ENCODE measurements at places on chromosomes 6 and 20.

GRCh38 chr6:34120953-34121675, 24.8 kb downstream of the GRM4 start:
- no peak for DNase-seq

- DNase-seq = no peak
These were observed 6.5 kb downstream of the ELOVL5 start for GRCh38 chr6:53342217-53342616.

DNA sequence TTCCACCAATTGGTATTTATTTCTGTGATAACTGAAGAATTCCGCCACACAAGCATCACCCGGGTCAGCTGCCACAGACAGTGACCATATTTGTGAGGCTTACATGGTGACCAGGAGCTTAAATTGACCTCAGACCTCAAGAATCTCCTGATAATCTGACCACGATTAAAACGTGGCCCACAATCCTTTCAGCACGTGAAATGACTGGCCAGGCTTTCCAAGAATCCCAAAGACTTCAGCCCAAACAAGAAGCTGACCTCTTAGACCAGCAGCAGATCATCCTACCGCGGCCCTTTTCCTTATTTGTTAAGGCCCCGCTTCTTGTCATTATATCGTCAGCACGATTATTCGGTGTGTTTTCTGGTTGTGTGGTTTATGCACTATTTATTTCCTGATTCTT, 45.6 kb upstream of the CD93 start:
- no peak for DNase-seq

GRCh38 chr20:56587307-56588041, 41.6 kb upstream of the TFAP2C start:
- no peak for DNase-seq

DNA sequence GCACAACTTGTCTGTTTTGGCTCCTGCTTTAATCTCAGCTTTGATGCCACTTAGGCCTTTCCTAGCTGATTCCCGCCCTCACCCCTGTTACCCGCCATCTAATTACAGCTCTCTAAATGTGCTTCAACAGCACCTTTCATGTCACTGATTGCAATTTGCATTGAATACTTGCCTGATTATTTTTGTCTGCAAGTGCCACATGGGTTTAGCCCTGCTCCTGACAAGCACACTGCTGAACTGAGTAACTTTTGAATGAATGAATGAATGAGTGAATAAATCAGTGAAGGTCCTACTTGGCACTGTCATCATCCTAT, 591 bp upstream of the DCBLD1 start:
- DNase-seq = no peak

- no peak for DNase-seq
These were observed 134.0 kb upstream of the SNX9 start for GRCh38 chr6:157688960-157689599.

DNA sequence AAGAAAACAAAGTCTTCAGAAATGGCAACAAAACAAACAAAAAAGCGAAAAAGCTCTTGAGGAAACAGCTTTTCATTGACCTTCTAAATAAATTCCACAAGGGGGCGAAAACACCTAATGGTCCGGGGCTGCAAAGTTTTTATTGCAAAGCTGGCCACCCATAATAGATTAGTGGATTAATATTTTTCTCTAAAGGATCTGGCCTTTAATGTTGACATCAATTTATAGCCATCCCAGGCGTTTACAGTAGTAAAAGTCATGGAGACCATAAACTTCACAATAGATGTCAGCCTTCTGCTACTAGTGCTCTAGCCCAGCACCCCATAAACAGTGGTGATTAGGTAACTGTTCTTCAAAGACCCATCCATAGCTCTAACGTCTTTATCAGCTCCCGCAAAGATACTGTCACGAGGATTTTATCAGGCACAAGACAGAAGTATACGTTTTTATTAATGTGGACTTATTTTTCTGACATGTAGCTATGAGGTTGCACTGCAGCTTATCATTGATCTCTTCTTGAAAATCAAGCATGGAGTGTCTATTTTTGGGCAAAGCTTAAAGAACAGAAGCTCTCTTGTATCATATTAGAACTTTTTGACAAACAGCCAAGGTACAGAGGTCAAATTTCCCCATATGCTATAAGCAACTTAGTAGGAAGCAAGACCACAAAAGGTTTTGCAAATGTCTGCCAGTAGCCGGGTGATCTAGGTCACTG, 4.7 kb downstream of the CITED2 start:
- no peak for DNase-seq

DNA sequence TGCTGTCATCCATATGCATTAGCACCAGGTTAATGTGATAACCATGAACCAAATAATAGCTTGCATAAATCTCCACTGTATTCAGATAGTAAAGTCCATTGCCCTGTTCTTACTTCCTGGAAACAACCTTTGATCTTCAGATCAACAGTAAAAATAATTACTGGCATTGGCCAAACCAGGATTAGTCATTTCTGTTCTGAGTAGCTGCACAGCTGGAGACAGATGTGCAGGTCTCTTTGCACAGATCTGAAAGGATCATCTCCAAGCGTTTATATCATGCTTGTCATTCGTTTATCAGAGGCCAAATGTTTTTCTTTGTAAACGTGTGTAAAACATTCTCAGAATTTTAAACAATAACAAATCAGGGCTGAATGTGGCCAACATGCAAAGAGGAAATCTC, 134.4 kb upstream of the HMGCLL1 start:
- no peak for DNase-seq

DNA sequence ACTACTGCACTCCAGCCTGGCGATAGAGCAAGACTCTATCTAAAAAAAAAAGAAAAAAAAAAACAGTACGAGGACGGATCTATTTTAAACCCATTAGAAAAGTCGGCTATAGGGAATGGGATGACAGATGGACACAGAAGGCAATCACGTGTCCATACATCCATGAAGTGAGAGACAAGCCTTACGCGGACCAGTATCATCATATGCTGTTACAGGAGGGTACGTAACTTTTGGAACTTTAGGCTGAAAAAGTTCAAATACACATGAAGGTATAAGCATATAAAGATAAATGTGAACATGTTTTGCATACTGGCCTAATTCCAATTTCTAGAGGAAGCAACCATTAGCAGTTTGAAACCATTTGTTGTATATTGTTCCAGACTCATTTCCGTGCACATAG, 109.8 kb upstream of the EXOC2 start:
- DNase-seq = no peak

- DNase-seq = no peak
These were observed 25.3 kb downstream of the SERAC1 start for GRCh38 chr6:158142789-158143188.

- DNase-seq = no peak
These were observed 8.6 kb downstream of the TAAR1 start for GRCh38 chr6:132650429-132650828.

GRCh38 chr6:161976553-161976952, 702.7 kb upstream of the AGPAT4 start:
- no peak for DNase-seq

GRCh38 chr6:155276638-155277037, 12.8 kb downstream of the CLDN20 start:
- DNase-seq = no peak

DNA sequence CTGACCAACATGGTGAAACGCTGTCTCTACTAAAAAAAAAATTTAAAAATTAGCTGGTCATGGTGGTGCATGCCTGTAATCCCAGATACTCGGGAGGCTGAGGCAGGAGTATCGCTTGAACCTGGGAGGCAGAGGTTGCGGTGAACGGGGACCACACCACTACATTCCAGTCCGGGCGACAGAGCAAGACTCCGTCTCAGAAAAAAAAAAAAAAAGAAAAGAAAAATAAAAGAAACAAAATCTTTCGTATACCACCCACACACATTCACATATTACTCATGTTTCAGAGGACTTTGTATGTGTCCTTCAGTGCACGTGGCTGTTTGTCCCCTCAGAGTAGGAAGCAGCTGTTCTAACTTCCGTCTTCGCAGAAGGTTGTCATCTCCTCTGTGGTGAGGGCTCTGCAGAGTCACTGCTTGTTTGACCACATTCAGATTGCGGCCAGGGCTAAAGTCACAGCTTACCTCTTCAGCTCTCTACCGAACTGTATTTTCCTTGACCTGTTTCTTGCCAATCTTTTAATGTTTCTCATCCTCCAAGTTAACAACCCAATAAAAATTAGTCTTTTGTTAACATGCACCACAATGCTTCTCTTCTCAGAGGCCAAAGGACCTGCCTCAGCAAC, 36.6 kb upstream of the HIVEP1 start:
- DNase-seq = no peak

DNA sequence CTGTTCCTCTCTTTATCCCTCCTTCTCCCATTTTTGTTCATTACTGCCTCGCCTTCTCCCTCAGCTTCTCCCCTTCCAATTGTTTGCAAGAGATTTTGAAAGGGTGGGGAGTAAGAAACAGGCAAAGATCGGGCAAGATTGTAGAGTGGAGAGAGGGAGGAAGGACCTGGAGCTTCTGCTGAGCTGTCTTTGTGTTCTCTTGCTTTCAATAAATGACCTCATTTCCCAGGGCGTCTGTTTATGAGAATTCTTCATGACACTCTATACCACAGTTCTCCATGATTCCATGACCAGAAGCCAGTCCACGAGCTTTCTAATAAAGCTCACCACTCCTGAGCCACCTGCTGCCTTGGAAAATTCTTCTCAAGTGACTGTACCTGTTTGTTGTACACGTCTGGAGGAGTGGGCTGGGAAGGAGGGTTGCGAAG, 50.0 kb upstream of the PLEKHG1 start:
- no peak for DNase-seq

GRCh38 chr6:13398421-13398994, 70.2 kb upstream of the TBC1D7 start:
- no peak for DNase-seq

DNA sequence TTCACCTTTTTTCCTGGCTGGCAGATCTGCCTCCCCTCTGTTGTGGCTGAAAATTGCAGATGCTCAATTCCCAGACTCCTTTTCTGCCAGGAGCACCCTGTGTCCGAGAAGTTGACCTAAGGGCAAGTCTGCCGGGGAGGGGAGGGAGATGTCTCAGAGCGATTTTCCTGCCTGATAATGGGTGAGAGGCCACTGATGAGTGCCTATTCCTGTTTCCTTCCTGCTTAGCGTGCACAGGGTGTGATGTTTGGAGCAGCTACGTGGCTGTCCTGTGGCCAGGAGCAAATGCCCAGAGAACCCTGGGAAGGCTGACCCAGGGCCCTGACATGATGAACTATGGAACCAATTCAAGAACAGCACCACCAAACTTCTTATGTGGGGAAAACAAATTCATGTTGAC, 22.5 kb downstream of the SOX4 start:
- no peak for DNase-seq

DNA sequence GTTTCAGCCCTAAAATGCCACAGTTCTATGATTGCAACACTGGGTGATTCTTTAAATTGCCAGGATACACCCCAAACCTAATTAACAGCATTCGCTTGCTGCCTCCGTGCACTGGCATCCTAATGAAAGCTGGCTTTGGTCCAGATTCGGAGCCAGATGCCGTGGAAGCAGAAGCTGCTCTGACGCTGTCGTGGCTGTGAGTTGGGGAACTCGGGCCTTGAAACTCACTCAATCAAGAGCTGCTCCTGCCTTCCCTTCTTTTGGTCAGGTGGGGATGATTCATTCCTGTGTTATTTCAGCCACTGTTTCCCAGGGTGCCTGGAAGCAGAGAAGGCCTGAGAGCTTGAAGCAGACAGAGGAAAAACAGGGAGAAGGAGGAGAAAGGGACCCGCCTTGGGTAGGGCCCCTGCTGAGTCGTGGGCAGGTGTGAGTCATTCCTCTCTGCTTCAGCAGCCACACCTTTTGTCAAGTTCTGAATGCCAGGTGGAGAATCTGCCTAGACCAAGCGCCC, 36.2 kb upstream of the DSP start:
- DNase-seq = no peak

- no peak for DNase-seq
These were observed 25.7 kb upstream of the RHAG start for GRCh38 chr6:49662231-49662891.

DNA sequence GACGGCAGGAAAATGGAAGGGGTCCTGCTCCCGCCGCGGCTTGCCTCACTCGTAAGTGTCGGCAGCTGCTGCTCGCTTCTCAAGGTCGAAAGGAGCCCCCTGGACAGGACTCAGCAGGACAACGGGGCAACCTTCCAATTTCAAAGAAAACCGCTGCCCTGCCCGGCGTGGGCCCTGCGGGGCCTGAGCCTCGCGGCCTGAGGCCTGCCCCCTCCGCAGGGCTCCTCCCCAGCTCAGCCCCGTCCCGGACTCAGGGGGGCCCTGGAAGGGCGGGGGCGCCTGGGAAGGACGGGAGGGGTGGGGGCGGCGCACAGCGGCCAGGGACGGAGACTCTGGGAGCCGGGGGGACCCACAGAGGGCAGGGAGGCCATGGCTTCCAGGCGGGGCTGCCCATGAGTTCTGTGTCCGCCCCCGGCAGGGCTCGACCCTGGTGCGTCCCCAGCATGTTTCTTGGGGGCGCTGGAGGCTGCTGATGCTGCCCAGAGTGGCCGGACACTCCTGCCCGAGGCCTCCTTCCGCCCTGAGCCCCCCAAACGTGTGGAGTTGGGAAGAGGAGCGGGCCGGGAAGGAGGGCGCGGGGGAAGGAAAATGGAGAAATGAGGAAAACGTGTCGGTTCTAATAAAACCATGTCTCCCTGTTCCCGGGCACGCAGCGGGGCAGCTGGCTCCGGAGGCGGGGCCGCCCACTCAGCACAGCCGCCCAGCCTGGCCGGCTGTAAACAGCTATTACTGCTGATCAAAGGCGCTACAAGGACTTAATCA, 114.6 kb downstream of the DLL1 start:
- no peak for DNase-seq

DNA sequence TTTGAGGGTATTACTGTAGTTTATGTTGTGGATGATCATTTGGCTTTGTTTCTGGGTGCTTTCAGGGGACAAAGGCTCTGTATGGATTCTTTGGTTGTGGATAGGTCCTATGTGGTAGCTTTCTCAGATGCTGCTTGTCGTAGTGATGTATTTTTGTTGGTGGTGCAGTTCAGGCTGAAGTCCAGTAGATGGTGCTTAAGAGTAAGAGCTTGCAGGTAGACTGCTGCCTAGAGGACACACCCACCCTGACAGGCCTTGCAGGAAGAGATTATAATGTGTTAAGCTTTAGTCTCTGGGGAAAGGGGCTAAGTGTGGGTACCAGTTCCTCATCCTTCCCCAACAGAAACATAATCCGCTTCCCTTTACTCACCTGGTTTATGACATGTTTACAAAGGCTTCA, 62.6 kb upstream of the ADGRB3 start:
- no peak for DNase-seq

GRCh38 chr20:32638848-32639247, 34.9 kb downstream of the C20orf203 start:
- DNase-seq = no peak

DNA sequence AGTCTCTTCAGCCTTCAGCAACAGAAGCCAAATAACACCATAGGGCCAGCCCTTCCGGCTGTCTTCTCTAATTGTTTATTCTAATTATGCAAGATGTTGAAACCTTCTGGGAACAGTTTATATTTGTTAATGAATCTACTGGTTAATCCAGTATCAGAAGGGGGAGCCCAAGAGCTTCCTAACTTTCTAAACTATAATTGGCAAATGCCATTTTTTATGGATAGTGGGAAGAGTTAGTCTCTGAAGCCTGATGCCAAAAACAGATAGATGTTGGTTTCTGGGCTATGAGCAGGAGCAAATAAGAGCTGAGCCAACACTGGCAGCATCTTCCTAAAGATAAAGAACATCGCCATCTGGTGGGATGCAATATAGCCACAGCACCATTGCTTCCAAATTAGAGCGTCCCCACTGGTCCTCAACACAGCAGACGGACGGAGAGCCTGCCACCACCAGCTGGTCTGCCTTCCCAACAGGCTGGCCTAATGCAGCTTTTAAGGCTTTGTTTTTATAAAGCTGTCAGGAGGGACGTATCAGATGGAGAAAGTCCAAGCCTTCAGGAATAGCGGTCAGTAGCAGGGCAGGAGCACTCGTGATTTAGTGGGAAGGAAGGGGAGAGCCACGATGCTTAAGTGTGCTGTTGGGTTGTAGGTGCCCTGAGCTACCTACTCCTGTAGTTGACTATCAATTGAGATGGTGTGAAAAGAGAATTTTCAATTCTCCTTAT, 118.8 kb downstream of the RALGAPA2 start:
- no peak for DNase-seq

Data from stimulated activated CD4-positive, alpha-beta T cell treated with anti-CD3 and anti-CD28 coated beads, Interleukin-1b, Interleukin-23, amount 100 ng/mL, for 4 hours (primary cell).